ENCODE measurements at places on chromosomes 13 and 19.

- peak; percentile 64 for DNase-seq
Measured at GRCh38 chr19:7852851-7853769, 21.1 kb downstream of the PRR36 start.

DNA sequence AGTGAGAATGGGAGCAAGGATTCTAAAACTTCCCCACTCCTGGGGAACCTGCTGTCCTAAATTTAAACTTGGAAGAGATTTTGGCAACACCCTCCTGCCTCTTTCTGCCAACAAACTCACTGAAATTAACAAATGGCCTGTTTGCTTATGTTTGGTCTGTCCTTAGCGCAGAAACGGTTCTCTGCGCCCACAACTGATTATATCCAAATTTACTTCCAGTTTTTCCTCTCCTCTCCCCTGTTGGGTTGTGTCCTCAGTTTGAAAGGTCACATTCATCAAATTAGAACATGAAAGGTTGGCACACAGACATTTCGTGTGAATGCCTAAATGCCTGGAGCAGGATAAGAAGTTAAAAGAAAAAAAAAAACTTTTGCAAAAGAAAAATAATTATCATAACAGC lies 56.4 kb upstream of the MRI1 start:
- DNase-seq = no peak

DNA sequence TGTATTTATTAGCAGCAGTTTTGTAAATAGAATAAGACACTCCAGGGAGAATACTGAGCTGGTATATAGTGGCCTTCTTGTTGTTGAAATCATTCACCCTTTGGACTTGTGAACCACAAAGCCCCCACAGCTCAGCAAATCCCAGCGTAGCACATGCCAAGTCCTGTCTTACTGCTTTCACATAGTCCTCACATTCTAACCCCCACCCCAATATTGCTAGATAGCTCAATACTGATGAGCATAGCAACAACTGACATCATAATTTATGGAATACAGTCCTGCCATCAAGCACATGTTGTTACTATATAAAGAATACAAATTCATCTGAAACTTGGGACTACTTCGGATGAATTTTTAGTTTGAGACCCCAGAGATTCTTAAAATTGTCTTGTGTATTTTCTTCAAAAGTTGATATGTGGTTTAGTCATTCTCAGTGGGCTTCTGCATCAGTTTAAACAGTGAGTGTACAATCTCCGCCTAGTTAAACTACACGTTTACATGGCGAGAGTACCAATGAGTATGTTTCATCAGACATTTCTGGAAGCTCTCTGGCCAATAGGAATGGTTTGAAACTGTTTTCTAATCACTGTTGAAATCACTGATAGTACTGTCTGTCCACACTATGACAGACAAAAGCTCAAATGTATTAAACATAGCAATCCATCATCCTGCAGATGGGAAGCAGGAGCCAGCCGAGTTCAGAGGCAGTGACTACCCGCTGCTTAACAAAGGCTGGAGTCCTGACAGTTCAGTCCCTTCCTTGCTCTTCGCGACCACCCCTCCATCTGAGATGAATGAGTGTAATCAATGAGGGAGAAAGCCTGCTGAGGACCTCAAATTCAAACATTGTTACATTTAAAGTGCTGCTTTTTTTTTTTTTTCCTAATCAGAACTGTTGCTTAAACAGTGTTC lies 15.2 kb downstream of the DACH1 start:
- no peak for DNase-seq

- DNase-seq = peak; percentile 84
Measured at GRCh38 chr19:8050274-8051096, 2.1 kb upstream of the CCL25 start.

- DNase-seq = no peak
Measured at GRCh38 chr13:48866249-48866648, 109.5 kb upstream of the FNDC3A start.

Measured in CD4-positive, alpha-beta T cell treated with Interleukin-2 at 100 ng/mL for 4 hours (primary cell).